ENCODE measurements at places on chromosomes 7 and 10. TPM values are rescaled to one million over a fixed set of nuclear protein-coding genes. Genes with fewer than 3 reads are reported as not detected.

DNA sequence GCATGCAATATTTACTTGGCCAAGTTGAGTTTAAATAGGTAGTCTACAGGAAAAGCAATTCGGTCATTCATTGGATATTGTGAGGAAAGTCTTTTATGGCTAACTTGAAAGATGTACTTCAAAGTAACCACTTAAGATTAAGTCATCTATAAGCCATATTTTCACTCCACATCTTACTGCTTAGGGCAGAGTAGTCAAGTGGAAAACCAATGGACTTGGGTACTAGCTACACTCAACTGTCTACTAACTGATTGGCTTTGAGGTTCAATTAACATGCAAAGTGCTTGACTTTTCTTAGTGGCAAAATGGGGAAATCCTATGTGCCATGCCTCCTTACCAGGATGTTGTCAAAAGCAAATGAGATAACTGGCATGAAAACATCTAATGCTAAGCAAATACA is 51.0 kb downstream of the CAV1 start:
- no peak for DNase-seq

The ADAMTS14 gene
- not detected for polyA plus RNA-seq

The LRCH4 gene
- polyA plus RNA-seq = 81.4 TPM

- DNase-seq = no peak
These were observed 53.9 kb upstream of the LYZL2 start for GRCh38 chr10:30683496-30683895.

The CHN2 gene
- polyA plus RNA-seq = not detected

- DNase-seq = no peak
These were observed 208.7 kb downstream of the CRPPA start for GRCh38 chr7:16212610-16213009.

The PCDH15 gene
- not detected for polyA plus RNA-seq

The MAP3K8 gene
- polyA plus RNA-seq = 88.3 TPM

- no peak for DNase-seq
These were observed 56.0 kb downstream of the UBE2H start for GRCh38 chr7:129896568-129897382.

- no peak for DNase-seq
These were observed 579.1 kb downstream of the CCSER2 start for GRCh38 chr10:84907461-84908009.

- DNase-seq = no peak
These were observed 11.2 kb downstream of the BMPER start for GRCh38 chr7:33916357-33917081.

The GPER1 gene
- polyA plus RNA-seq = not detected

- no peak for DNase-seq
These were observed 203.9 kb downstream of the ELFN1 start for GRCh38 chr7:1873857-1874589.

All from naive B cell (primary cell).